ENCODE measurements at places on chromosomes 5 and 9.

DNA sequence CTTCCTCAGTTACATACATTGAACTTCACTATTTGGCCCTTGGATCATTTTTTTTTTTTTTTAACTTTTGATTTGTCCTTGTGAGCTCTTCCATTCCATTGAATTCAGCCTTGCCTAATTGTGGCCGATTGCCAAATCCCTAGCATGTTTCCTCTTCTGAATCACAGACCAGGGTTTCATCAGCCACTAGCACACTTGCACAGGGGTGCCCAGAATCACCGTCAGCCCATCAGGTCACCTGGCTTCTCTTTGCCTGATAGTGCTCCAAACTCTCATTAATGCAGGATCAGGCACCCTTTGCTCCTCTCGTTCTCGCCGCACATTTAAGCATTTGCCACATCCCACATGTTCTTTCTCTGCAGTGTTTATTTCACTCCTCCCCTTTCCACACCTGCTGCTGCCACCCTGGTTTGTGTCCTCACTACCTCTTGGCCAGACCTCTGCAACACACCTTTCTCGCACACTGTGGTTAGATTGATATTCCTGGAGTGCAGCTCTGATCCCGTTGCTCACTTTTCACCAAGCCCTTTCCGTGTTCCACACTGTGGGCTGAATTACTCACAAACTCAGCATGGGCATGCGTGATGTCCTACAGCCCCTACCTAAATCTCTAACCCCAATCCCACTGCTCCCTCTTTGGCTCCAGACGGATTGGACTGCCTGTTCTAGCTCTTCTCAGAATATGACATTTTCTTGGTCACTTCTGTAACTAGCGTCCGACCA, 9.8 kb downstream of the PIK3R1 start:
- peak; percentile 89 for DNase-seq

GRCh38 chr9:95887926-95888497, 12.5 kb downstream of the ERCC6L2 start:
- DNase-seq: no peak

- DNase-seq: no peak
Observed at GRCh38 chr9:96719521-96719920, 58.4 kb downstream of the ZNF510 start.

GRCh38 chr9:129256959-129257713, 79.1 kb upstream of the IER5L start:
- DNase-seq: no peak

GRCh38 chr9:113536483-113537228, 73.1 kb downstream of the RGS3 start:
- peak; percentile 79 for DNase-seq

GRCh38 chr5:135189024-135189423, 155.0 kb upstream of the PITX1 start:
- DNase-seq: peak; percentile 32

DNA sequence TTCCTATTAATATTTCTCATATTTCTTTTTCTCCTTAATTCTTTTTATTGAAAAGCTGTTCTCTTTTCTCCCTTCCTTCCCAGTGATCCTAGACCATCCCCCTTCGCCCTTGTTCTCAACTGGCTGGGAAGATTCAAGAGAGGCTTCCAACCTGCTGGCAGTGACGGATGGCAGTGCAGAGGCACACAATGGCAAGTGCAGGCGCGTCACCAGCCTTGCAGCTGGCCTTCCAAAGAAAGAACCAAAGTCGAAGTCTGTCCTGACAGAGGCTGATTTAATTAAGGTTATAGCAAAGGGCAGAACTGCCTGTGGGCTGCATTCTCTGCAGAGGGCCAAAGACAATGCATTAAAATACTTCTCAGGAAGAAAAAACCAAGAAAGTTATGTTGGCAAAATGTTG, 7.4 kb downstream of the CEMIP2 start:
- no peak for DNase-seq

DNA sequence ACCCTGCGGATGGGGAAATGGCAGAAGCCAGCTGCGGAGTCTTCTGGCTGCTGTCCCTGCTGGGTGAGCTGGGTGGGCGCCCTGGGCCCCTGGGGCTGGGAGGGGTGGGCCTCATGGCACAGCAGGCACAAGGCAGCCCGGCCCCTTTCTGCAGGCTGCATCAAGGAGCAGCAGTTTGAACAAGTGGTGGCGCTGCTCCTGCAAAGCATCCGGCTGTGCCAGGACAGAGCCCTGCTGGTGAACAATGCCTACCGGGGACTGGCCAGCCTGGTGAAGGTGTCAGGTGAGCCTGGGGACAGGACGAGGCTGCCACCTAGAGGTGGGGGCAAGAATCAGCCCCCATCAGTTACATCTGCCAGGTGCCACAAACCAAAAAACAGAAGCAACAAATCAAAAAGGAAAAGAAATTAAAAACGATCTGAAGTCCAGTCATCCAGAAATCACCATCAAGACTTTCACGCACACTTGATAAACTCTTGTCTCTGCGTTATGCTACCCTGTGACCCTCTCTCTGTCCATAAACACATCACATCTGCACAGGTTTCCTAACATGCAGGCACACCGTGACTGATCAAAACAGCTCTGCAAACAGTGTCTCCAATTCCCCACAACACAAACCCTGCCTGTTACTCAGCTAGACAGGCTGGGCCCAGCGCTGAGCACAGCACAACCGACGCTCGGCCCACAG, 13.9 kb downstream of the REXO4 start:
- no peak for DNase-seq

DNA sequence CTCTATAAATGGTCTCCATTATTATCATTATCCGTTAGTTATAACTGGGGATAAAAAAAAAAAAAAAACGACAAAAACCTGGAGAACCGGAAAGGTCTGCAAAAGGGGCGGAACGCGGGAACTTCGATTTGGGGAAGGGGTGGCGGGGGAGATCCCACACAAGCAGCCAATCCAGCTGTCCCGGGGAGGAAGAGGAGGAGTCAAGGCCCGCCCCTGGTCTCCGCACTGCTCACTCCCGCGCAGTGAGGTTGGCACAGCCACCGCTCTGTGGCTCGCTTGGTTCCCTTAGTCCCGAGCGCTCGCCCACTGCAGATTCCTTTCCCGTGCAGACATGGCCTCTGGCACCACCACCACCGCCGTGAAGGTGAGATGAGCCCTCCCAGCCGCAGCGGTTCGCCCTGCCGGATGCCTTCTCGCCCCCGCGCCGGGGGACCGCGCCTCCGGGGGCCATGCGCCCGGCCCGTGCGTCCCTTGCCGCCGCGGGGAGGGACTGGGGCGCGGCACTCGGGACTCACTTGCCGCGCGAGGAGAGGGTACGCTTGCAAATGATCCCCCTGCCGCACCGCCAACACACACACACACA, at the start of gene MTAP:
Gene MTAP, plus strand, starts transcription at position 219 of the 583 bp plus-strand sequence. Its CDS starts 113 bp downstream, at position 332.
- peak; percentile 90 for DNase-seq

GRCh38 chr9:111994831-111995458, 98.3 kb downstream of the UGCG start:
- peak; percentile 13 for DNase-seq

Measured in right atrium auricular region (tissue), 2 donors.